ENCODE measurements at places on chromosomes 7 and 10. TPM values are rescaled to one million over a fixed set of nuclear protein-coding genes. Genes with fewer than 3 reads are reported as not detected.

DNA sequence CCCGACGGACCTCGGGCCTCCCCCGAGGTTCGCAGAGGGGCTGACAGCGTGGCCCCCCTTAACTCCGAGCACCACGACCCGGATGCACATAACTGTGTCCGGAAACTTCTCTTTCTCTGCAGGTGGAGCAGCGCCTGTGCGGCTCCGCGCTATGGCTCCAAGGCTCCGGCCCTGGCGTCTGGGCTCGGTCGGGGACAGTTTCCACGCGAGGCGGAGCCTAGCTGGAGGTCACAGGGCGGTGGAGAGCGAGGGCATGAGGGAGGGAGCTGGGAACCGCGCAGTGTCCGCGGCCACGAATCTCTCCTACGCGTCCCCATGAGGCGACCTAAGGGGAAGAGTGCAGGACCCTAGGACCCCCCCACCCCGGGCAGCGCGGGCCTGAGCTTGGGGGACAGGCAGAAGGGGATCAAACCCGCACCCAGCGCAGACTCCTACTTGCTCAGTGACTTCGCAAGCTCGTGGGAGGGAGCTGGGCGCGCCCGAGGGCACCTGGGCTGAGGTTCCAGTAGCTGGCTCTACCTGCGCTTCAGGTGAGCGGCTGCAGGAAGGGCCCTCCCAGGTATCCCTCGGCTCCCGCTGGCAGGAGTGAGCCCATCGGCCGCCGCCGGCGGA is 8.6 kb upstream of the MNX1 start:
- DNase-seq: no peak

DNA sequence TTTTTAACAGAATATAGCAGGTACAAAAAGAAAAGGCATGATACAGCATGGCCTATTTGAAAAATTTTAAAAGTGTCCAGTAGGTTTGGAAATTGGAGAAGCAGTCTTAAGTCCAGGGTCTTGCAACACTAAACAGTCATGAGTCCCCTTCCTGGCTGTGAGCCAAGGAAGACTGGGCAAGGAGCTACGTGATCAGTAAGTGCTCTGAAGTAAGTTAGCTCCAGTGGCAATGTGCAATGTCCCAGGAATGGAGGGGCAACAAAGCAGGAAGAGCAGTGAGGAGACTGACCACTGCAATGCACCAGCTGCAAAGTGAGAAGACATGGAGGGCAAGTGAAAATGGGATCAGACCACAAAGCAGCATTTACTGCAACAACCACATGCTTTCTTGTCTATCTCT is 72.9 kb upstream of the GRID1 start:
- no peak for DNase-seq

GRCh38 chr7:152462995-152463708 is 27.3 kb upstream of the KMT2C start:
- no peak for DNase-seq

DNA sequence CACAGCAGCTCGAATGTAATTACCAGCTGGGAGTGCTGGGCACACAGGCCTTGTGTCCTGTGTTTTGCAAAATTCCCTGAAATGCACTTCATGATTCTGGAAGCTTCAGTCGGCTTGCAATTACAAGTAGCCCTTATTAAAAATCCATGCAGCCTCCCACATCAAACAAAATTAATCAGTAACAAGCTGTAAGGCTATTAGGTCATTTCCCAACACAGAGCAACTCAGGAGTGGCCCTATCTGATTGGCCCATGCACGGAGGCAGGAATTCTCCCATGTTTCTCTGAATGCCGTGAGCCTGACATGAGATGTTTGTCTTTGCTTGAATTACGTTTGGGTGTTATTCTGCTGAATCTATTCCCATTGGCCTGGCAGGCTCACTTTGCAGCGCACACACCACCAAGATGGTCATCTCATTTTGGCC is 36.9 kb downstream of the FOXL3 start:
- no peak for DNase-seq

DNA sequence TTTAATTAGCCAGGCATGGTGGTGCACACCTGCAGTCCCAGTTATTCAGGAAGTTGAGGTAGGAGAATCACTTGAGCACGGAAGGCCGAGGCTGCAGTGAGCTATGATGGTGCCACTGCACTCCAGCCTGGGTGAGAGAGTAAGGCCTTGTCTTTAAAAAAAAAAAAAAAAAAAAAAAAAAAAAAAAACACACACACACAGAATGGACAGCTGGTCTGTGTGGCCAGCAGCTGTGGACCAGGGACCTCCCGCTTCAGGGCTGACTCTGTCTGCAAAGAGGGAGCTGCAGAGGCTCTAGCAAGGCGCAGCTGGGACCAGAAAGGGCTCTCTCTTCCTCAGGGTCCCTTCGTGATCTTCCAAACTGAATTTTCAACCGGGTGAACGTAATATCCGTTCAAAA is 53.6 kb upstream of the DNAAF5 start:
- DNase-seq: no peak

DNA sequence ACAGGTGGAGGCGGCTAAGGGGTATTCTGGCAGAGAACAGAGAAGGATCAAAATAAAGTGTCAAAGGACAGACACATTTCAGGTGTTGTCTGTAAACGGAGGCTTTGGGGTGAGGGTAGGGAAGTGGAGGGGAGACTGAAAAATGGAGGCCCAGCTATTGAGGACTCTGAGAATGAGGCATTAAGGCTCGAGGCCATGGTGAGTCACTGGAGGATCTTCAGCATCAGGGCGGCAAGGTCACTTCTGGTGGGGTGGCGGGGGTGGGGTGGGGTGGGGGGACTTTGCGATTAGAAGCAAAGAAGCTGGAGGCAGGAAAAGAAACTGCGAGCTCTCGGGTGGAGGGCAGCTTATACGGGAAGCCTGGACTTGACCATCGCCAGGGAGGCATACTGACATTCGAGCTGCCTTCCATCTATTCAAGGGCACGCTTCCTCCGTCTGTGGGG is 58.4 kb upstream of the PCGF5 start:
- no peak for DNase-seq

DNA sequence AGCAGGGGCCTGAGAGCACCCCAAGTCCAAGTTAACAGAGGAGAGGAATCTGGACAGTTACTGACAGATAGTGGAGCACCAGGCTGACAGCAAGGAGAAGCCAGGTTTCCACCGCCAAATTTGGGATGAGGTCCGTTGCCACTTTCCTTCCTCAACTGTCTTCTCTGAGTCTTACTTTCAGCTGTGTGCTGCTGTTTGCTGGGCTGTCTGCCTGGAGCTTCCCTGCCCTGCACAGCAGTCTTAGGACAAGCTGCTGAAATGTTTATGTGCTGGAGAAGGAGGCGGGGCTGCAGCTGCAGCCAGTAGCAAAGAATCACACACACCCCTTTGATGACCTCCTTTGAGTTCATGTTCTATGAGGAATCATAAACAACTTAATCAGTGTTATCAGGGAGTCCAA is 17.4 kb upstream of the CYP3A7 start:
- no peak for DNase-seq

DNA sequence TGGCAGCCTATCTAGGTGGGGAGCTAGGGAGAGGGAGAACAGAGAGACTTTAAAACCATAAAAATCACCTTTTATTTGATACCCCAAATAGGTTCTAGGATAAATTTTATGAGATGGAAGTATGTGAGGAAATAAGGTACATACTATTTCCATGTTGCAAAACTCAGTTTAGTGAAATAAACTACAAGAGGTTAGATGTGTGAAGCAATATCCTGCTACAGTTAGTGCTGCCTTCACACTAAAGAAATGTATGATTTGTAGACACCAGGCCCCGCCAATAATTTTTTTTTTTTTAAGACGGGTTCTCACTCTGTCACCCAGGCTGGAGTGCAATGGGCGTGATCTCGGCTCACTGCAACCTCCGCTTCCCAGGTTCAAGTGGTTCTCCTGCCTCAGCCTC is 34.4 kb upstream of the RSBN1L start:
- DNase-seq: no peak

GRCh38 chr7:266851-267840 is 22.8 kb upstream of the FOXL3 start:
- DNase-seq: no peak

- no peak for DNase-seq
Measured at GRCh38 chr10:63013755-63014154, 119.4 kb upstream of the NRBF2 start.

PHKG1 gene
- total RNA-seq: 12.0 TPM

KLLN gene
- 0.85 TPM for total RNA-seq

MRC1 gene
- total RNA-seq: 3.5 TPM

EPHB6 gene
- total RNA-seq: 65.7 TPM

PKD2L1 gene
- not detected for total RNA-seq

ODAD2 gene
- total RNA-seq: not detected

PNLIPRP2 gene
- not detected for total RNA-seq
